ENCODE measurements at places on chromosomes 1 and 21.

- no peak for DNase-seq
These were observed 12.0 kb downstream of the F11R start for GRCh38 chr1:161008869-161009510.

- peak; percentile 21 for DNase-seq
These were observed 94.0 kb downstream of the ST6GALNAC5 start for GRCh38 chr1:76961181-76961819.

GRCh38 chr1:227739636-227740035 is 4.4 kb downstream of the SNAP47 start:
- no peak for DNase-seq

- DNase-seq, result peak; percentile 72
These were observed 12.8 kb upstream of the CDC42 start for GRCh38 chr1:22039594-22040285.

DNA sequence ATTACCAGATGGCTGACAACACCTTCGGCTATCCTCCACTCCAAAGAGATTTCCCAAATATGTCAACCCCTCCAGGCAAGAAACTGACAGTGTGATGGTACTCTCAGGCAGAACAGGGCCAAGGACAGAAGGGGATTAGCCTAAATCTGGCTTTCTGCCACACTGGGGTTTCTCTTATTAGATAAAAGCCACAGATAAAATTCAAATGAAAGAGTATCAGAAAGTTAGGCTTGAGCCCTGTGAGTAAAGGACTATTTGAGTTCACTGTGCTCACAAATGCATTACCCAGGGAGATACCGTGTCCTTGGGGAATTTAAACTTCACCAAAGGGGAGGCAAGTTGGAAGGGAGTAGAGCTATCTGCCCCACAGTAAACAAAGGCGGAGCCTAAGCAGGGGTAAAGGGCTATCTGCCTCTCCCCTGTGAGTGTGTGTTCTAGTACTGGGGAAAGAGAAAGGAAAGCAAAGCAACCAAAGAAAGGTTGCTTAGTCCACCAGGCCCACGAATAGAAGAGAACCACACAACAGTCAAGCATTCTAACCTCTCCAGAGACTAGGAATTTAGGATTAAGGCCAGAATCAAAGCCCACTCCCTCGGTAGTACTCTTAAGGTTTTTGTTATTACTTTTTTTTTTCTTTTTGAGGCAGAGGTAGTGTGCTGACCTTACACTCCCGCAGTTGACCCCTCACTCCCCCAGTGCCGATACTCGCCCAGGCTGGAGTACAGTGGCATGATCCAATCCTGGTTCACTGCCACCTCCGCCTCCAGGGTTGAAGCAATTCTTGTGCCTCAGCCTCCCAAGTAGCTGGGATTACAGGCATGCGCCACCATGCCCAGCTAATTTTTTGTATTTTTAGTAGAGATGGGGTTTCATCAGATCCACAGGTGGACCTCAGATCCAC is 12.7 kb downstream of the TPM3 start:
- no peak for DNase-seq

DNA sequence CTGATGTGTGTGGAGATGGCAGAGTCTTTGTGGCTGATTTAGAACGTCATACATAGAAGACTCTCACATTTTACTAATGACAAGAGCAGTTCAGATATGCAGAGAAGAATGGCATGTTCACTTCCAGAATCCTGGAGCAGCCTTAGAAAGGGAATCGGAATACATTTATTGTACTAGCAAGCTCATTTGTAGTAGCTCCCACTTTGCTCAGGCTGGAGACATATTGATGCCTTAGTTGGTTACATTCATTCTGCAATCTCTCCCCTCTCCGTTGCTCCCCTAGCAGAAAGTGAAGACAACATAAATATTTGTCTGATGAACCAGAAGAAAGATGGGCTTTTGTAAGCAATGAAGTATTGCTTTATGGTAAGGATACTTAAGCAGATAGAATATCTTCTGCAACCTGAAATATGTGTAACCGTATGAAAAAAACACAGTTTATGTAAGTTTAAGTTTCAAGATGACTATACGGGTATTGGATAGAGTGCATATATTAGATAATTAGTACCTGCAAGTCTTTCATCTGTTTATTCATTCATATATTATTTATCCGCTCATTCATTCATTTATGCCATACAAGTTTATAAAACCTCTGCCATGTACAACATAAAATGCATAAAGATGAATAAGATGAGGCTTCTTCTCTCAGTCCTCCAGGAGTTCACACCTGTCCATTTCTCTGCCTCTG is 135.7 kb downstream of the CNIH3 start:
- no peak for DNase-seq

DNA sequence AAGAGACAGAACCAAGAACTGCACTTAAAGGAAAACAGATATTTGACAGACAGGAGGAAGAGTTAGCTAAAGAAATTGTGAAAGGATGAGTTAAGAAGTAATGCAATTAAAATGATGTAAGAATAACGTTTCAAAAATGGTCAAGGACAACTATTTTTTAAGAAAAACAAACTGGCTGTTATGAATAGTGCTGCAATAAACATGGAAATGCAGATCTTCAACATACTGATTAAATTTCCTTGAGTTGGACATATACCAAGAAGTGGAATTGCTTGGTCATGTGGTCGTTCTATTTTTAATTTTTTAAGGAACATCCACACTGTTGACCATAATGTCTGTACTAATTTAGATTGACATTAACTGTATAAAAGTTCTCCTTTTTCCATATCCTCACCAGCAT is 23.1 kb upstream of the PHTF1 start:
- no peak for DNase-seq

DNA sequence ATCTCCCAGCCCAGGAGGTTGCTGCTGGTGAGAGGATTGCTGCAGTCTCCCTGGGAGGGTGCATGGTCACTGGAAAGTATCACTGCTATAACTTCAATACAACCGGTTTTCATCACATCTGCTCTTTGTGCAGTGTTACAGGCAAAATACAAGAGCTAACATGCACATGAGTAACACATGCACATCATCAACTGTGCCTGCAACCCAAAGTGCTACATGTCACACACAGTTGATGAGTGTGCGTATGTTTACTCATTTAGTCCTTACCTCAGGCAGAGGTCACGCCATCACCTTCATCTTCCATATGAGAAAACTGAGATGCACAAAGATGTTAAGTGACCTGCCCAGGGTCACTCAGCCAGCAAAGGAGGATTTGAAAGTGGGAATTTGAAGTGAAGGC is 277.7 kb downstream of the FAM72C start:
- DNase-seq, result no peak

DNA sequence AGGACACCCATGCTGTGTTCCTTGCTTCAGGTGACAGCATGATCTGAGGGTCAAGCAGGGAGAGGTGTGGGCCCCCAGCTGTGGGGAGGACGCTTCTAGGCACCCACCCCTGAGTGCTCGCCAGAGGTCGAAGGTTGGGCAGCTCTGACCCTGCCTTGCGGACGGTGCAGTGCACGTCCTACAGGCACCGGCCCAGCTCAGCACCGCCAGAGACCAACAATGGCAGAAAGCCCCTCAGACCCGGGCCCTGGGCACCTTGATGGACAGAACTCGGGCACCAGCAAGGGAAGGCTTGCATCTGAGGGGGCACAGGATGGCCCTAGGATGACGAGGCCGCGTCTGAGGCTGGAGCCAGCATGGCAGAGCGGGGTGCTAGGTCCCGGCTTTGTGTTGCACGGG is 24.7 kb downstream of the NADK start:
- no peak for DNase-seq

DNA sequence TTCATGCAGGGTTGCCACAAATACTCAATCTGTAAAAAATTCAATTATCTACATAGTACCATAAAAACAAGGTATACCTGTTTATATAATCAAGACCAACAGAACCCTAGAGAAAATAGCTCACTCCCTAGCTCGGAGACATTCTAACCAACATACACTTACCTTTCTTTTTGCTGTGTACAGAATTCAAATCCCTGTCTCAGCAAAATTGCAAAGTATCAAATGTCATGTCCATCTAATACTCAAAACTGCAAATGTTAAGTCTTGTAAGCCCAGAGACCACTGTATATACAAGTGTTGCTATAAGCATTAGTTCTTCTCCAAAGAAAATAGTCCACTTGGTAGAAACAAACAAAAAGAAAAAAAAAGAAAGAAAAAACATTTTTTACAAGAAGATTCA is 16.2 kb upstream of the SELE start:
- no peak for DNase-seq

DNA sequence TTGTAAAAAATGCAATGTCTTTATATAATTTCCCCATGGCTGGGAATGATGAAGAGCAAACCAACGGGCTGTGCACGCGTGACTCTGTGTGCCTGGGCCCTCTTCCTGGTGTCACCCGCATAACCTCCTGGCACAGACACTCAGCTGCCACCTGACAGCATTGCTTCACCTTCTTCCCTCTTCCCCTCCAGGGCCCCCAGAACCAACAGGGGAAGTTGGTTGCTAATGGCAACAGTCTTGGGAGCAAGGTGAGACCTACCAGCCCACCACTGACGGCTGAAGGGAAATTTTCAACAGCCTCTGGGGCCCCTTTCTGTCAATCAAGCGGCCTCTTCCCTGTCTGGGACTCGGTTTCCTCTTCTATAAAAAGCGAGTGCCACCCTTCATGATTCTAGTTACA is 33.2 kb downstream of the SSBP3 start:
- DNase-seq, result no peak

DNA sequence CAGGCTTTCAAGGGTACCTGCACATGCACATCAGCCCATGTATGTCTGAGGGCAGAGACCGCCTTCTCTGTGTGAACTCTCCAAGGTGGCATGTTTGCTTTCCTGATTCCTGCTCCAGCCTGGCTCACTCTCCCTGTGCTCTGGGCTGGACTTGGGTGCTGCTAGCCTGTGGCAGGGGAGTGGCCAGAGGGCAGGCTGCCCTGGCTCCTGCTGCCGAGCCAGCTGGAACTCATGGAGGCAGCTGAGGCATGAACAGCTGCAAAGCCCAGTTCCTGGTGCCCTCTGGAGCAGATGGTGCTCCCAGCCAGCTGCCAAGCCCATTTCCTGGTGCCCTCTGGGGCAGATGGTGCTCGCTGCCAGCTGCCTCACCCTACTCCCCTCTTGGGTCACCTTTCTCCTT is 7.6 kb downstream of the UBL4B start:
- no peak for DNase-seq

DNA sequence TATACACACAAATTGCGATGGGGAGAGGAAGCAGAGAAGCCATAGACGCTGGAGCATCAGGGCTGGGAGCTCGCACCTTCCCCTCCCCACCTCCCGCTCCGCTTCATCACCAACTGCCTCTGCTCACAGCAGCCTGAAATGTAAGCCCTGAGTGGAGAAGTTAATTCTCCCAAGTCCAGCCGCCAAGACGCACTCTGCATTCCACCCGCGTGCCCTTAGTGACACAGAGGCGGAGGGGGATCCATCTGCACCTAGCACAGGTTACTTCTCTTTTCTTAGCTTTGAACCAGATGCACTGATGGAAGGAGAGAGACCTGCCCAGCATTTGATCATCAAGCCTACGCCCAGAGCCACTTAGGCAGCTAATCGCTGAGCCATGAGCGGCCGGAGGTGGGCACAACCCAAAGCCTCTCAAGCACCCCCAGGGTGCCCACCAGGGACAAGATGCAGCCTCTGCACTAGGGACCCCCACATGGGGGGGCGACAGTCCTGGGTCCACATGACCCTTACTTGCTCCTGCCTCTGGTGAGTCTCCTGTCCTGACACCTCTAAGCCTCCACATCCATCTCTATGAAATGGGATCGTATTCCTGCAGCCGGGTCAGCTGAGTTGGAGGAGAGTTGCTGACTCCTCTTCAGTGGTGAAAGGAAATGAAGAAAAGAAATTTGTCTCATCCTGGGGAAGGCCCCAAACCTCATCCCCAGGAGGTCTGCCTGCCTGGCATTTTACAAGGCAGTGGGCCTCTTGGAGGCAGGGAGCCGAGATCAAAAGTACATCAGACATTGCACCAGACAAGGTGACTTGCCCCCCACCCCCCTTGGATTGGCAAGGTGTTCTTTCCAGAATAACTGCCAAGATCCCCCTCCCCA is 316.2 kb downstream of the MATN1 start:
- peak; percentile 4 for DNase-seq

GRCh38 chr1:199976496-199977144 is 50.9 kb upstream of the NR5A2 start:
- DNase-seq, result no peak

DNA sequence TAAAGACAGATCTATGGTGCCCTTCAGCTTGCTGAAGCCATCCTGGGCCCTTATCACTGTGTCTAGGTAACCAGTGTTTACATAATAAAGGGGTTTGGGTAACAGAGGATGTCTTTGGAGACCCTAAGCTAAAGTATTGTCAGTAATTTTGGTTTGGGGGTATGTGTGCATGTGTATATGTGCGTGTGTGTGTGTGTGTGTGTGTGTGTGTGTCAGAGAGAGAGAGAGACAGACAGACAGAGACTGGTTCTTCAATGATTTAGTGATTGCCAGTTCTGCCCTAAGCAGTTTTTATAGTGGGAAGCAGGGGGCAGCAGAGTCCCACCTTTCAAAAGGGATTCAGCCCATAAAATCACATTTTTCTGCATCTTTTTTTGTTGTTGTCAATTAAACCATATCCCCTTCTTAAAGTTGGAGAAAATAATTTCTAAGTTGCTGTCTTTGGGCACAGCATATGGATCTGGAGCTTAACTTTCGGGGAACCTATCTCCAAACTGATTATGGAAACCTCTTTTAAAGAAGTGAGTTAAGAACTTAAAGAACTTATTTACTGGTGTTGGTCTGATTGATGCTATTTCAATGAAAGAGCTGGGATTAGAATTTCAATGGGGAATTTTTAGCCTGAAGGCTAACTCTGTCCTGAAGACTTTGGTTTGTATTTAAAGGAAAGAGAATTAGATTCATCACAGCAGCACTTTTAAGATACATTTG is 51.1 kb downstream of the ZNF326 start:
- peak; percentile 45 for DNase-seq

GRCh38 chr21:25107708-25108107 is 499.6 kb downstream of the MRPL39 start:
- peak; percentile 89 for DNase-seq

DNA sequence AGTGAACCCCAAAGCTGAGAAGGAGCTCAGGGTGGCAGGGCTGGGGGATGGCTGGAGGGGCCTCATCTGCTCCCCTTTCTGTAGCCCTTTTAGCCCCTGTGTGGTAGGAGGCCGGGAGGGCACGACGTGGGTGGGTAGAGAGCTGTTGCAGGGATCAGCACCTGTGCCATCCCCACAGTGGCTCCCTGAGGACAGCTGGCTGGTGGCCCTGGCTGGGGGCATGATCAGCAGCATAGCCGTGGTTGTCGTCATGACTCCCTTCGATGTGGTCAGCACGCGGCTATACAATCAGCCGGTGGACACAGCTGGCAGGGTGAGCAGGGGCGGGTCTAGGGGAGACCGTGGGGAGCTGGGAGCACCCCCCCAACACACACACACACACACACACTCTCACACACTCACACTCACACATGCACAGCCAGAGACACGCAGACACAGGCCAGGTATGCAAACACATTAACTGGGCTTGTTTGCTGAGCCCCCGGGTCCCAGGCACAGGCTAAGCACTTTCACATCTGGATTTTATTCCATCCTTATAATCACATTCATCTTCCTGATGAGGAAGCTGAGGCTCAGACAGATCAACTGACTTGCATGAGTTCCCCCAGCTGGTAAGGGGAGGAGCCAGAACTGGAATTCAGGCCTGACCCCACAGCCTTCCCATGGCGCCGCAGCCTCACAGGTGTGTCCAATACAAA is 2.5 kb downstream of the SLC25A34 start:
- no peak for DNase-seq

All from astrocyte of the hippocampus (primary cell).